Right ventricle myocardium inferior (tissue), 1 donor: ENCODE measurements at places on chromosomes 11 and 22.

DNA sequence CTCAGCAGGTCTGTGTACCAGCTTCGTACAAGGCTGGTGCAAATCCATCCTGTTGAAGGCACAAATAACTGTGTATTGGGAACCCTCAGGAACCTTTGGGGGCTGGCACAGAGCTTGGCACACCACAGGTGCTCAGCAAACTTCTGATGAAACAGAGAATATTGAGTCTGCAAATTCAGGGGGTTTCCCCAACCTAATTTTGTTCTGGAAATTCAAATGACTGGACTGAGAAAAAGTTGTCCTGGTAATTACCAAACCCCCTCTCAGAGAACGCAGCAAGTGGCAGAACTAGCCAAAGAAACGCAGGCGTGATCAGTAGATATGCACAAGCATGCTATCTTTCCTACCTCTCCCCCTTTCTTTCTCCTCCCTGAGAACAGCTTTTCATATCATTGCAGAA lies 47.6 kb downstream of the LIF start:
- no peak for DNase-seq

- DNase-seq = no peak
These were observed 2.3 kb downstream of the DMC1 start for GRCh38 chr22:38567531-38568285.

GRCh38 chr11:35276396-35277145 lies 137.6 kb downstream of the CD44 start:
- DNase-seq = no peak

DNA sequence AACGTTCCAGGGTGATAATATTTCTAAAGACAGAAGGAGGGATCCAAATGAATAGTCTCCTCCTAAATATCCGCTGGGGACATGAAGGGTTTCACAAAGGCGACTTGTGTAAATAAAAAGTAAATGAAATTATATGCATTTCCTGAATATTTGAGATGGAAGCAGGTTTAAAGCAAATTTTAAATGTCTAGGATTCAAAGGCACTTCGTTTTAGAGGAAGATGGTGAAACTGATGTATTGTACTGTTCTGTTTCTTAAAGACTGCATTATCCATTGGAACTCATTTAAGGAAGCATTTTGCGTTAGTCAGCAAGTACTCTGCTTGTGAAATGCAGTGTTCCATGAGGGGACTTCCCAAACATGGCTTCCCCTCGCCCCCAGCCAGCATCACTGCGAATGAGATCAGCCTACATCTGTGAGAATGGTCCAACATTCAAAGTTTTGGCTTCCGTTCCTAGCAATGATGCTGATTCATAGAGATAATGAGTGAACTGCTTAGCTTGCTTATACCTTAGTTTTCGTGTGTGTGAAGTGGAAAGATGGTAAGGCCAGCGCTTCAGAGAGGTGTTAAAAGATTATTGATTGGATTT lies 1.5 kb downstream of the RAB39A start:
- no peak for DNase-seq

DNA sequence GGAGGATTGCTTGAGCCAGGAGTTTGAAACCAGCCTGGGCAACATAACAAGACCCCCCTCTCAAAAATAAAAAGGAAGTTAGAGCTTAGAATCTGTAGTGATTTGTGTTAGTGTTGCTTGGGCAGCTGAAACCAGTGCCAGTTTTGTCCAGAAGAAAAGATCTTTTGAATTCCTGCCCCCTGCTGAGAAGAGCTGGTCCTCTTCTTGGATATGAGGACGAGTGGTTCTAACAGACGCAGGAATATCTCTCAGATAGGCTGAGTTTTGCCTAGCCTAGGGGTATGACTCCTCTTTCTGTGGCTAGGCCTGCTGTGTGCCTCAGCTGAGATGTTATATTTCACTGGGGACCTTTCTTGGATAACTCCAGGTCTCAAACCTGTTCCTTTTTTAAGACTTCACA lies 102.8 kb downstream of the STIM1 start:
- DNase-seq = no peak

GRCh38 chr22:36182056-36182455 lies 19.6 kb downstream of the APOL4 start:
- no peak for DNase-seq
